HL-60 (cell line): ENCODE measurements at places on chromosomes 12 and 14.

GRCh38 chr12:7650091-7650490 is 15.6 kb downstream of the APOBEC1 start:
- DNase-seq = no peak

- DNase-seq = no peak
These were observed 146.4 kb upstream of the KRR1 start for GRCh38 chr12:75657831-75658230.

DNA sequence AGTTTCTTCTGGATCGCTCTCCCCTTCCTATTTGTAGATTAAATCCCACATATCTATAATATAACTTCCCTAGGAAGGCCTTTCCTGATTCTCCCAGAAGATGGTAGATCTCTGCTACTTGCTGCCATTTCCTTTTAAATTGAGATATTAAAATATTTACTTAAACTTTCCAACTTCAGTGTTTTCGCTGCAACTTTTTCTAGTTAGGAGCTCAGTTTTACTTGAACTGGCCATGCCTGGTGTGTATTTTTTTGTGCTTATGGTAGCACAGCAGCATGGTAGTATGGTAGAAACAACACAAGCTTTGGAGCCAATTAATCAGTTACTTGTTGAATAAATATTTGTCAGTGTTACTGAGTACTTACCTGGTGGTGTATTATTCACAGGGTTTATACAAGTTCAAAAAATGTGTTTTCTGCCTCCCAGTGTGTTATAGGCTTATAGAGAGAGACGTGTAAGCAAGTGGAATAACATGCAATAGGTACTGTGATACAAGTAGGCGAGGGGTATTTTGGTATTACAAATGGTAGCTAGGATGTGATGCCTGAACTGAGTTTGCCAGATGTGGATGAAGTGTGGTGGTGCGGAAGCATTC is 2.9 kb downstream of the POLR3B start:
- DNase-seq = no peak

DNA sequence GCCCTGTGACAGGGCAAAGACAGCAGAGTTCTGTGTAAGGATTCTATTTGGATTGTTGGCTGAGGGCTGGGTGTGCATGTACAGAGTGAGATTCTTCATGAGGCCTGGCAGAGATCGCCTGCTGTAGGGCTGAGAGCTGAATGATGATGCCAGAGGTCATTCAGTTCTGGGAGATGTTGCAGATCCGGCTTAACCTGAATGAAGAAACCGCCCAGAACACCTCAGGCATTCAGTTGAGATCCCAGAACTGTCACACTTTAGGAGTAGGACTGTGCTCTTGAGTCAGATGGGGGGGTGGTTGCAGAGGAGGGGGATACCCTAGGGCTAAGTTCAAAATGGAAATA is 5.8 kb upstream of the EVL start:
- no peak for DNase-seq
